Stimulated activated CD4-positive, alpha-beta T cell treated with anti-CD3 and anti-CD28 coated beads, Interleukin-4, amount 100 ng/mL, for 48 hours (primary cell): ENCODE measurements at places on chromosomes 13 and 19.

DNA sequence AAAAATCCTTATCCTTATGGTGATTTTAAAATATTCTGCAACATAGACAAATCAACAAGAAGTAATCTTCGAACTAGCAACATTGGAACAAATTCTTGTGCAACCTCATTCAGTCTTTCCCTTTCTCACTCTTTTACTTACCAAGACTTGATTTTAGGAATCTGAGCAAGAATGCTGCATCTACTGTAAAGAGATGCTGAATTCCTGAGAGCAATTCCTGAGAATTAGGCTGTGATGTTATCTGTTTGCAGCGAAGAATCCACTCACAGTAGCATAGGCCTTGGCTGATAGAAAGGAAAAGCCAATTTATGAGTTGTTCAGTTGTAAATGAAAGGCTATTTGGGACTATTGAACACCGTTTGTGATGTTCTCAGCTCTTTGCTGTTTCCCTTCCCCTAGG lies 144.3 kb downstream of the CRYL1 start:
- DNase-seq = no peak

- no peak for DNase-seq
Measured at GRCh38 chr19:44626048-44626624, 12.8 kb downstream of the IGSF23 start.

- DNase-seq = no peak
Measured at GRCh38 chr13:113552079-113552478, 32.5 kb upstream of the TFDP1 start.

DNA sequence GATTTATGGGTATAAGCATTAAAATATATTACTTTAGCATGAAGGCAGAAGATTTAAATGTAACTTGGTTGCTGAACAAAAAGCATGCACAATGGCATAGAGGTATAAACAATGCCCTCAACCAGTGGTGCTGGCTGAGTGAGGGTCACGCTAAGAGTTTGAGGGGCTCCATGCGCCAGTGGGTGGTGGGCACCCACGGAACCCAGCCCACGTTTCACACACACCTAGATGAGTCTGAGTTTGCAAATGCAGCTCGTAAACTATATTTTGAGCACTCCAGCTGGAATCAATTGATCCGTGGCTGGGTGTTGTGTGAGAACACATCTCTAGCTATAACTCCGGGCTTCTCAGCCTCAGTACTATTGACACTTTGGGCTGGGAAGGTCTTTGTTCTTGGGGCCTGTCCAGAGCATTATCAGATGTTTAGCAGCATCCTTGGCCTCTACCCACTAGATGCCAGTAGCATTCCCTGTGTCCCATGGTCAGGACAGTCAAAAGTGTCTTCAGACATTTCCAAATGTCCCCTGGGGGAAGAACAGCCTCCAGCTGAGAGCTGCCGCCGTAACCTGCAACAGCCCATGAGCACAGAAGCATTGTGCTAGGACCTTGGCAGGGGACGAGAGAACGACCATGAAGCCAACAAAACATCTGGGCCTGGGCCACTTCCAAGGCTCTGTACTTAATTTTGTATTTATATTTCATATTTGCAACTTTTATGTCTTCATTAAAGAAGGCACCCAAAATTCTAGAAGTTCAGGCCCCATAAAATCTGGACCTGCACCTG lies 108.1 kb upstream of the SOX1 start:
- no peak for DNase-seq

DNA sequence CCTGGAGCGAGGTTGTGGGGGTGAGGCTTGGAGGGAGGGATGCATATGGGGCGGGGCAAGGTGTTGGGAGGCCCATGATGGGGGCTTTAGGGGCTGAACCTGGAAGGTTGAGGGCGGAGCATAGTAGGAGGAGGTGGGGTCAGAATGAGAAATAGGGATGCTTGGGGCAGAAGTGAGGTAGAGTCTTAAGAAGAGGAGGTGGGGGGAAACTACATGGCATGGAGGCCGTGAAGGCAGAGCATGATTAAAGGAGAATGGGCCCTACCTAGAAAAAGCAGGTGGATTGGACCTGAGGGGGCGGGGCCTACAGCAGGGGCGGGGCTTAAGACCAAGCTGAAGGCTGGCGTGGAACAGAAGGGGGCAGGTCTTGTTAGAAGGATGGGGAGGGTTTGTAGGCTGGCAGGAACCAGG lies 799 bp downstream of the NR1H2 start:
- DNase-seq = no peak

DNA sequence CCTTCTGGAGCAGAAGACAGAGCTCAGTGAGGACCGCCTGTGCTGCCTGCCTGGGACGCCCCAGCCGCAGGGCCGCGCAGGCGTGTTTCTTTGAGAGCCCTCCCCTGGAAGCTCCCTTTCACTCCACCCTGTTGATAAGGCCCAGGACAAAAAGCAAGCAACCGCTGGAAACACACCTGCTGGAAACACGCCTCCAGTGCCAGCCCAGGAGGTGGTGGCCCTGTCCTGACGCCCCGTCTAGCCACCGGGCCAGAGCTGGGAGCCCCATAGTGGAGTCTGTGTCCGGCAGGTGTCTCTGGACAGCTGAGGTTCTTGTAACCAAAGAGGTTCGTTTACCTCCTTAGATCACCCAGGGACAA lies 173.8 kb downstream of the KATNAL1 start:
- no peak for DNase-seq

DNA sequence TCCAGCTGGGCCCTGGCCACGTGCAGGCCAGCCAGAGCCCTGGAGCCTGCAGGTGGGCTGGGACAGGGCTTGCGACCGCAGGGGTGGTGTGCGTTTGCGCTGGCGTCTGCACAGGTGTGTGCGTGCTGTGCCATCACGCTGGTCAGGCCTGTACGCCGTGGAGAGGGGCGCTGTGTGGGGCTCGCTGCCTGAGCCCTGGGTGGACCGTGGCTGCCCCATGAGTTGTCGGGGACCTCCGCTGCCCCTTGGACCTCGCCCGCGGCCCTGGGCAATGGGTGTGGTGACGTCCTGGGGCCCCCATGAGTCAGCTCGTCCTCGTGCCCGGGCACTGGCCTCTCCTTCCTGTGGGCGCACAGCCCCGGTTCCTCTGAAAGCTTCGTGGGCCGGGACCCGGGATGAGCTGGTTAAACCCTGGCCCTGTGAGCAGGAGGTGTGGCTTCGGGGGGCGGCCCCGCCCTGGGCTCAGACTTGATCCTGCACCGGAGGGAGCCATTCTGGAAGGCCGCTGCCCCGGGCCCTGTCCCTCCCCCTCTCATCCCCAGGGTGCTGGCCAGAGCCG lies 6.8 kb downstream of the CSNK1G2 start:
- DNase-seq = no peak

DNA sequence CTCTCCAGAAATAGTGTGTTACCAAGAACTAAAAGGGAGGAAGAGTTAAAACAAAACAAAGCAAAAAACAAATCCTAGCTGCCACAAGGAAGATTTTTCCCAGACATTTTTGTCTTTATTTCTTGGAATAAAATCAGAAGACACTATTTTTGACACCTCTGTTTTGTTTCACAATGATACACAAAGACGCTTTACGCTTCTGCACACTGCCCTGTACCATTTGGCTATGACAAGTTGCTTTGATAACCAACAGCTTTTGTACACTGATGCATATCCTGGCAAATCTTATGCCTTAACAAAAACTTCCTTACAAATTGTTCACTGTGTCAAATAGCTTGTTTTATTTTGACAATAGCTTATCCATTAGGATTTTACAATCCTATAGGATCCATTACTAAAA lies 103.5 kb upstream of the RAP2A start:
- no peak for DNase-seq

DNA sequence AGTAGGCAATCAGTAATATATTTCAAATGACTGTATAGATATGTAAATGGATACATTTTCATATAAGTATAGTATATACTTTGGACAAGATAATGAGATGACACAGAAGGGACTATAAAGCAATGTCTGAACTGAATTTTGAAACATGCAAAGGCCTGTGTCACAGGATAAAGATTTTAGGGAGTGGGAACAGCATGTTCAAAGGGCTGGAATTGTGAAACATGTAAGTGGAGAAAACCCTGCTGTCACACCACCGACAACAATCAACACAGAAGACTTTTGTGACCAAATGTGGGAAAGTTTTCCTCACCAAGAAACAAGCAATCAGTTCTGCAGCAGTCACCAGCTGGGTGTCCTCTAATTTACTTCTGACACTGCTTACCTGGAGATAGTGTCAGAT lies 42.9 kb downstream of the LPAR6 start:
- no peak for DNase-seq

GRCh38 chr19:7328647-7329046 lies 20.1 kb upstream of the ARHGEF18 start:
- DNase-seq = no peak

- peak; percentile 69 for DNase-seq
Measured at GRCh38 chr19:45569619-45570421, 14.8 kb downstream of the OPA3 start.

DNA sequence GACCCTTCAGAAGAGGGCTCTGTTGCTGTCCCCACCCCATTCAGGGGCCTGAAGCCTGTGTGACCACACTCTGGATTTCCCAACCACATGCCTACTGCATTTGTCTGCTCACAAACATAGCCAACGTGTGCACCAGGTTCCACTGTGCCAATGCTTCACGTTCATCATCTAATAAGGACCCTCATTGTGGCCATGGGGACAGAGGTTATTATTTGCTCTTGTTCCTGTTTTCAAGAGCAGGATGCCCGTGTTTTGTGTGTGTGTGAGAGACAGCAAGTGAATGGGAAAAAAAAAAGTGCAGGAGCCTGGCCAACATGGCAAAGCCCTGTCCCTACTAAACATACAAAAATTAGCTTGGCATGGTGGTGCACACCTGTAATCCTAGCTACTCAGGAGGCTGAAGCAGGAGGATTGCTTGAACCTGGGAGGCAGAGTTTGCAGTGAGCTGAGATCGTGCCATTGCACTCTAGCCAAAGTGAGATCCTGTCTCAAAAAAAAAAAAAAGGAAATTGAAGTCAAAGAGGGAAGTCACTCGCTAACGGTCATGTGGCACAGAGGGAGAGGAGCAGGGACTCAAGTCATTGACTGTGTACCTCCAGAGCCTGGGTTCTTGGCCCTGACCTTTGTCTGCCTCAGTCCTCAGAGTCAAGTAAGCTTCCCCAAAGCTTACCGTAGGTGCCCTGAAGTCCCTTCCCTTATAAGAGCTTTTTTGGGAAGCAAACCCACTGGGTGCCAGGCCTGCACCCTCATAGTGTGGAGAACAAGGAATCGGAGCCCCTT lies 6.9 kb downstream of the B3GNT8 start:
- DNase-seq = no peak

DNA sequence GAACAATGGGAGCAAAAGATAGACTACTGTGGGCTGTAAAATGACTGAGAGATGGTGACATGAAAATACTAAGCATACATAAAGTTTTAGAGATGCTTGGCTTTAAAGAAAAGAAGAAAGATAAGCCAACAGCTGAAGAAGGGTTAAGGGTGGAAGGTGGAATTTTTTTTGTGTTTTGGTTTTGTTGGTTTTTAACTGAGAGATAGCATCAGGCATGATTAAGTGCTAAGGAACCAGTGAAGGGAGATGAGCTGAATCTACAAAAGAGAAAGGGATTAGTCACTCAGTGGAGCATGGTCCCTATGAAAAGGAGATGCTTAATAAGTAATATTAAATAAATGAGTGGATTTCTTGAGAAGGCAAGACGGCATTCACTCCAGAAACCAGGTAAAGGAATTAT lies 12.5 kb upstream of the TBC1D4 start:
- no peak for DNase-seq

GRCh38 chr13:19075418-19075817 lies 106.2 kb downstream of the TUBA3C start:
- no peak for DNase-seq

DNA sequence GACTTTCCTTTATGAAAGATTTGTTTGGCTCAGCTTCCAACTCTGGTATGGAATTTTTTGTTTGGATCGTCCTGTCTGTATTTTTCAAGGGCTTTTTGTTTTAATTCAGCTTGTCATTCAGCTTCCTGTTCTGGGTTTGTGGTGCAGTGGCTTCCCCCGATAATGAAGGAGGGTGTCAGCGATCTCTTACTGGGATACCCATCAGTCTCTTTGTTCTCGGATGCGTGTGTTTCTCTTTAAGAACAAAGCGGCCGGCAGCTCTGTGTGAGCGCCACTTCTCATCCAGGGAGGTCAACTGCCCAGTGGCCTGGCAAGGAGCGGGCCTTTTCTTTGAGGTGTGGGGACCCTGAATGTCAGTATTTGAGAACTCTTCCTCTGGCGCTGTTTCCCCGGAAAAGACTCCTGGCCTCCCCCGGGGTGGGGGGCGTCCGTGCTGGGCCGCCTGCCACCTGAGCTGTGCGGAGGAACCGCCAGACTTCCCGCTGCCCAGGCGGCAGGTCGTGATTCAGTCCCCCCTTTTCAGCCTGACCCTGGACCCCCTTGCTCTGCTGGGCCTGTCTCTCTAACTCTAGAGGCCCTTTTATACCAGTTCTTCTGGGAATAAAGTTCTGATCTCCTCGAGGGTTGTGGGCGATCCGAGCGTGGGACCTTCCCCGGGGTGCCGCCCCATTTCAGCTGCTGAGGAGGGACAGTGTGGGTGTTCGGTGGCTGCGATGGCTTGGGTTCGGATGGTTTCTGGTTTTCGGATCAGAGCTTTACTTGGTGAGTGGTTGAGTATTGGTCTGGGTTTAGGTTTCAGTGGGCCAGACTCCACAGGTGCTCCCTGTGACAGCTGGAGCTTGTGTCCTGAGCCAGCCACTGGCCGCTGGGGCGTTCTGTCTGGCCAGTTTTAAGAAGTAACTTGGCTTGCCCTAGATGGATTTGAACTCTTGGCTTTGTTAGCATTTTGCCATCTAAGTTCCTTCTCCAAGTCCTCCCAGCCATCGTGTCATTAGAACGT lies 3.4 kb downstream of the SF3A2 start:
- no peak for DNase-seq

DNA sequence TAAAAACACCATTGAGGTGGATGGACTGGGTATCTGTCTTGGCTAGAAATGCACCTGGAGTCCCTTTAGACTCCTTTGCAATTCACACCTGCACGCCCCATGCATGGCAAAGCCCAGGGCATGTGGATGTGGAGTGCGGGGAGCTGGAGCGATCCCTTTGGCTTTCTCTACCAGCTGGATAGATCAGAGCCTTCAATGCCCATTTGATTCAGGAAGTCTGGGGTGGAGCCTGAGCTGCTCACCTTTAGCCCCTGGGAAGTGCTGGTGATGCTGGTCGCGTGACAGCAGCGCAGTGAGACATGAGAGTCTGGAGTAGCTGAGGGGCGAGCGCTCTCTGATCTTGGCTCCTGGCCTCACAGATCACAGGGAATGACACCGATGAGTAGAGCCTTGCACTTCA lies 4.8 kb upstream of the ZNF536 start:
- no peak for DNase-seq
